Mesenteric fat pad (tissue), 1 donor: ENCODE measurements at places on chromosomes 7 and 10. TPM values are rescaled to one million over a fixed set of nuclear protein-coding genes. Genes with fewer than 3 reads are reported as not detected.

CPA4 gene
- total RNA-seq, result 3.2 TPM

GRCh38 chr7:92763636-92764423, 72.5 kb downstream of the CDK6 start:
- no peak for DNase-seq

GRCh38 chr7:29228289-29229011, 33.9 kb downstream of the CHN2 start:
- no peak for DNase-seq

DNA sequence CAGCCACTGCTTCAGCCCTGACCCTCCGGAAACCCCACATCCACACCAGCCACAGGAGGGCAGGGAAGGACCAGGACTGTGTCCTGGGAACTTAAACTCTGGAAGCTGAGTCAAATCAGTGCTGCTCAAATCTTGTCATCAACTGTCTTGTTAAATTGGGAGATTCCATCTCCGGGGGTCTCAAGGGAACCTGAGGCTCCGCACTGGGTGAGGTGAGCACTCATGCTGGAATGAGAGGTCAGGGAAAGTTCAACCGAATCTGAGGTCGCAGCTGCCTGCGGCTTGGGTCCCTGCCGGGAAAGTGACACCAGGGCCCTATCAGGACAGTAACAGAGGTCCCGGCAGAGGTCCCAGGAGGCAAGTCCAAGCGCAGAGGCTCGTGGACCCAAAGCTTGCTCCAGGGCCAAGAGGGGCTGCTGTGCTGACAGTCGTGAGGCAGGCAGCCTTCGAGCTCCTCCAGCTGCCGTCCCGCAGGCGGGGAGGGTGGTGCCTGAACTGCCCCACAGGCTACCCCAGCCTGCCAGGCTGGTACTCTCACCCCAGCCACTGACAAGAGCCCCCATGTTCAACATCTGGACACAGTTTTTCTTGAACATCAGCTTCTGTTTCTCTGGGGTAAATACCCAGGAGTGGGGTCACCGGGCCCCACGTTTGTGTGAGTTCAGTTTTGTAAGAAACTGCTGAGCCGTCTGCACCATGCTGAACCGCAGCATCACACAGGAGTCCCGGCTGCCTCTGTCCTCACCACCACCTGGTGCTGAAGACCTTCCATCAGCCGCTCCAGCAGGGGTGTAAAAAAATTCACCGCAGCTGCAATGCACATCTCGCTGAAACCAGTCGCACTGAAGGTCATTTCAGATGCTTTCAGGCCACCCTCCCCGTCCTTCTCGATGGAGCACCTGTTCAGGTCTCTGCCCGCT, 101.0 kb downstream of the DIP2C start:
- DNase-seq, result no peak

- no peak for DNase-seq
Measured at GRCh38 chr10:121594623-121595350, 3.5 kb downstream of the FGFR2 start.

GRCh38 chr10:79253704-79254103, 93.6 kb upstream of the PPIF start:
- DNase-seq, result no peak

DNA sequence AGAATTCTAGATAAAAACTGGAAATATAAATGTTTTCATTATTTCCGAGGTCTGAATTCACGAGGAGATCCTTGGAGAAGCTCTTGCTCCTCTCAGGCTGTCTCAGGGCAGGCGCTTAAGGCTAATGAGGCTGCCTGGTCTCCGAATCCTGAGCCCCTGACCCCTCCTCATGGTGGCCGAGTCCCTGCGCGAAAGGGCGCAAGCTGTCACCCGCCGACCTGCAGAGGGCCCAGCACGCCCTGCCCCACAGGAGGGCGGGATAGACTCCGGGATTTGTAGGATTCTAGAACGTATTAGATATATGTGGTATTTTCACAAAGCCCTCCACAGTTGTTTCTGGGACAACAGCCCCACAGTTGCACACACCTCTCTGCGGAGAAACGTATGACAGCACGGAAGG, 284.1 kb downstream of the ABCA13 start:
- DNase-seq, result no peak

- DNase-seq, result no peak
Measured at GRCh38 chr7:150938566-150938965, 39.6 kb downstream of the KCNH2 start.

GRCh38 chr7:102436118-102436517, 2.7 kb downstream of the ORAI2 start:
- DNase-seq, result no peak

DNA sequence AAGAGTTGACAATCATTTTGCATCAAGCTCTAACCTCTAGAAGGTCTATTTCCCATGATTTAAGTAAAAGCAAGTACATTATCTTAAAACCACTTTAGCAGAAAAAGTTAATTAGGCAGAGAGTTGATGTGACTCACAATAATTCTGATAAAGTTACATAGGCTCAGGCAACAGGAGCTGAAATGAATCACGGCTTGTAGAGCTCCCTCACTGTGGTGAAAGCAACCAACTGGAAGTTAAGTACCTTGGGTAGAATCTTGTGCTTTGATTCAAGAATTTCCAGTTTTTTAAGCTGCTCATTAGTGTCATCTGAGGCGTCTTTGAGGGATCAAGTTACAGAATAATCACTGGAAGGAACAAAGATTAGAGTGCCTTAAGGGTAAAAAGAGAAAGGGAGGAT, 68.9 kb upstream of the NFE2L3 start:
- DNase-seq, result no peak

GRCh38 chr7:25831831-25832411, 320.1 kb upstream of the NFE2L3 start:
- DNase-seq, result no peak

GRCh38 chr7:144820552-144820951, 15.3 kb downstream of the TPK1 start:
- no peak for DNase-seq

DNA sequence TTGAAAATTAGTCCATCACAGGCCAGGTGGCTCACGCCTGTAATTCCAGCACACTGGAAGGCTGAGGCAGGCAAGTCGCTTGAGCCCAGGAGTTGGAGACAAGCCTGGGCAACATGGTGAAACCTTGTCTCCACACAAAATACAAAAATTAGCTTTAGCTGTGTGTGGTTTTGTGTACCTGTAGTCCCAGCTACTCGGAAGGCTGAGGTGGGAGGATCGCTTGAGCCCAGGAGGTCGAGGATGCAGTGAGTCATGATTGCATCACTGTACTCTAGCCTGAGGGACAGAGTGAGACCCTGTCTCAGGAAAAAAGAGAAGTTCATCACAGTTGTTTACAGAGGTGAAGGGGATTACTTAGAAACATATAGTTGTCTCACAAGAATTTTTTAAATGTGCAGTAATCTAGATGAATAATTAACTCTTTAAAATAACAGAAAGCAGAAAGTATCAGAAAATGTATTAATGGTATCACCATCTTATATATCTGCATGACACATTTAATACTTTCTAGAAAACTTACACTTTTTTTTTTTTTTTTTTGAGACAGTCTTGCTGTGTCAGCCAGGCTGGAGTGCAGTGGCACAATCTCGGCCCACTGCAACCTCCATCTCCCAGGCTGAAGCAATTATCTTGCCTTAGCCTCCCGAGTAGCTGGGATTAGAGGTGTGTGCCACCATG, 8.9 kb downstream of the LCOR start:
- no peak for DNase-seq

DNA sequence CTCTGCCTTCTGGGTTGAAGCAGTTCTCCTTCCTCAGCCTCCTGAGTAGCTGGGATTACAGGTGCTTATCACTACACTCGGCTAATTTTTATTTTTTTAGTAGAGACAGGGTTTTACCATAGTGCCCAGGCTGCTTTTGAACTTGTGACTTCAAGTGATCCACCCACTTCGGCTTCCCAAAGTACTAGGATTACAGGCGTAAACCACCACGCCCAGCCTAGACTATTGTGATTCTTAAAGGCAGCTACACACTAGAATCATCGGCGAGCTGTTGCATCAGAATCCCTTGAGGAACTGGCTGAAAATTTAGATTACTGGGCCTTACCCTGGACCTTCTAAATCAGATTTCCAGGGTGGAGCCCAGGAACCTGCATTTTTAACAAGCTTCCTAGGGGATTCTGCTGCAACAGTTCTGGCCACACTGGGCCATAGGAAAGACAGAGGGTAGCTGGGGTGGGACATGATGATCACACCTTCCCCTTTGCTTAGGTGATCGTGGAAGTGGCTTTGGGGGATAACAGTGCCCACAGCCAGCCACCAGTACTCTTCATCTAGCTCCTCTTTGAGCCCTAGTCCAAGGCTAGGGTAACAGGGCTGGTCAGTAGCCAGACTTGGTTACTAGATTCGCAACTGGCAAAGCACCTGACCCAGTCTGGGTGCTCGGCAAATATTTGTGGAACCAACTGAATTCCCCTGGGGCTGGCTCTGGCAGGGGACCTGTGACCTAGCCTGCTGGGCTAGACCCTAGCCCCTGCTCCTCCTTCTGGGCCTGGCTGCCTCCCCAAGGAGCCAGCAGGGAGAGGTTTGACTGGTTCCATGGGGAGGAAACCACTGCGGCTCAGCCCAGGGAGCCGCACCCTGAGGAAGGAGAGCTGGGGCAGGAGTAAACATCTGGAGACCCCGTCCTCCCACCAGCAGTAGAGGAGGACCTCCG, 67.1 kb upstream of the DUSP5 start:
- peak; percentile 64 for DNase-seq
